Femur (tissue), 1 donor: ENCODE measurements at places on chromosomes 12 and 14.
A peak's percentile ranks its signal among the peaks of the same experiment; 100 is the strongest.

DNA sequence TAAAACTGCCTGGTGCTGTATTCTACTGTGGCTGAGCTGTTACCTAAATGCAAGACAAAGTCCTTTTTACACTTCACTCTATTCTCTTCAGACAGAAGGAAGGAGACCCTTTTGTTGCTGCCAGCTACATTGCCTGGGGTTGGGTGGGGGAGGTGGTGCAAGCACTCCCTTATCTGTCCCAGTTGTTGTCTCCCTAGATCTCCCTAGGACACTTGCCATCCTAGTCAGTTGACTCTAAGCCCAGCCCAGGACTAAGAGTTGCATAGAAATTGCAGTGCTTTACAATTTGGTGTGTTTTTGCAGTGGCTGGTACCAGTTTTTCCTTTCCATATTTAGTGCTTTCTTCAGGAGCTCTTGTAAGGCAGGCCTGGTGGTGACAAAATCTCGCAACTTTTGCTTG is 35.1 kb downstream of the SCYL2 start:
- no peak for DNase-seq

- no peak for DNase-seq
These were observed 61.0 kb downstream of the KIAA0586 start for GRCh38 chr14:58488550-58488949.

GRCh38 chr14:75303381-75303789 is 24.8 kb downstream of the FOS start:
- DNase-seq: peak; percentile 77

DNA sequence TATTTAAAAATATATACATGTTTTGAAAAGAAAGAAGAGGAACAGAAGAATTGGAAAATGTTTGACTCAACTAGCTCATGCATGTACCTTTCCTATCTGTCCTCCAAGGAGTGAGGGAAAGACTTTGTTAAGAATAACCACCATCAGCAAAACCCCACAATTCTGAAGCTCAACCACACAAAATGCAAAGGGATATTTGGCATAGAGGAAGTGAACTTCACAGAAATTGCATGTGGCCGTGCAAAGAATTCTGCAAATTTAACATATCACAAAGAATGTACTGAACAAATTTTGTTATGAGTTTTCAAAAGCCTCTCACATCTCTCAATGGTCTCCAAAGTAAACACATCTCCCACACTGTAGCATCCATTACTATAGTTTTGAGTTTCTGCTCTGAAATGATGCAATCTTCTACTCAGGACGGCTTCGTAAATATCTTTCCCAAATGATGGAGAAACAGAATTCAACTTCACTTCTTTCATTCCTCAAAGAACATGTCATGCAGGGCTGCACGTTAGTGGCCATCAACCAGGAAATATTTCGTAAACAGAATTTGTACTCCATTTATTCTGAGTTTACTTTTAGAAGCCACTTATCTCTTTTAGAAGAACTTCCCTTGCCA is 17.6 kb downstream of the DUSP6 start:
- no peak for DNase-seq

GRCh38 chr14:36582011-36582873 is at the start of gene NKX2-8:
TSS of gene NKX2-8 (minus strand) at chr14:36582614. CDS start at chr14:36582389, 225 bp downstream.
- no peak for DNase-seq

- DNase-seq: peak; percentile 24
These were observed 21.6 kb downstream of the C12orf75 start for GRCh38 chr12:105352052-105352451.

GRCh38 chr14:24052656-24053547 is 1.1 kb downstream of the CARMIL3 start:
- no peak for DNase-seq

DNA sequence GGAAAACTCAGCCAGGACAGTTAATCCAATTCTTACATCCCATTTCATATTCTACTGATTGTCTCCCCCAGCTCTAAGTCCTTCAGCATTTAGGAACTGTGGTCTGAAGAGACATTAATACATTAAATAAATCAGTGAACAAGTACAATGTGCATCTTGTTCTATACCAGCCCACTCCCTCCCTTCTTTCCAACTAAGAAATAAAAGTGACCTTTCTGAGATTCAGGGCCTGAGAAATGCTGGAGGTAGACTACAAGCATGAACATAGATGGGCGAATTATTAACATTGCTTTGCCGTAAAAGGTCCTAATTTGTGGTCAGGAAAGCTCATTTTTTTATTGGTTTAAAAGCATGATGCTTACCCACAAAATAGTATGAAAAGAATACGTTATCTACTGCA is 113.1 kb downstream of the NELL2 start:
- no peak for DNase-seq

- no peak for DNase-seq
These were observed 5.2 kb upstream of the CNPY2 start for GRCh38 chr12:56321027-56321426.

DNA sequence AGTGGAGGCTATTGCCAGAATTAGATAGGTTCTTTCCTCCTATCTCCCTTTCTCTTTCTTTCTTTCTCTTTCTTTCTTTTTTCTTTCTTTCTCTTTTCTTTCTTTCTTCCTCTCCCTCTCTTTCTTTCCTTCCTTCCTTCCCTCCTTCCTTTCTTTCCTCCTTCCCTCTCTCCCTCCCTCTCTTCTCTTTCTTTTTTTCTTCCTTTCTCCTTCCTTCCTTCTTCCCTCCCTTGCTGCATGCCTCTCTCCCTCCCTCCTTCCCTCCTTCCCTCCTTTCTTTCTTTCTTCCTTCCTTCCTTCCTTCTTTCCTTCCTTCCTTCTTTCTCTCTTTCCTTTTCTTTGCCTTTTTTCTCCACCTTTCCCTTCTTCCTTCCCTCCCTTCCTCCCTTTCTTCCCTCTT is 16.4 kb upstream of the MDGA2 start:
- no peak for DNase-seq

- no peak for DNase-seq
These were observed 468.9 kb upstream of the LRFN5 start for GRCh38 chr14:41137741-41138140.

- DNase-seq: no peak
These were observed 9.8 kb downstream of the EPYC start for GRCh38 chr12:90995010-90995409.

GRCh38 chr12:16027002-16027401 is 115.9 kb downstream of the DERA start:
- no peak for DNase-seq

DNA sequence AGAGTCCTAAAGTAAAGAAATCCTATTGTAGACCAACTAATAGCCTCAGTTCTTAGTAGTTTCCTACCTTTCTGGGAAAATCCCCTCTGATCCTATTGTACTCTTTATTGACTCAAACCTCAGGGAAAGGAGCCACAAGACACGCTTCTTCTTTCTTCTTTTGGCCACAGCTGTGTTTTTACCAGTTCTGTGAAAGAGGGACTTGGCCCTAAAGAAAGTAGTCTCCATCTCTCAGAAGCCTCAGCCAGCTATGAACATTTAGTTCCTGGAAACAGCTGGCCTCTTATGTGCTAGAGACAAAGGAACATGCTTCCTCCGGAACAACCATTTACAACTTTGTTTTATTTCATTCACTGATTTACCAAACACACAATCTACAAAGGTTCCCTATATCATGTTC is 66.1 kb upstream of the ARID2 start:
- peak; percentile 23 for DNase-seq

DNA sequence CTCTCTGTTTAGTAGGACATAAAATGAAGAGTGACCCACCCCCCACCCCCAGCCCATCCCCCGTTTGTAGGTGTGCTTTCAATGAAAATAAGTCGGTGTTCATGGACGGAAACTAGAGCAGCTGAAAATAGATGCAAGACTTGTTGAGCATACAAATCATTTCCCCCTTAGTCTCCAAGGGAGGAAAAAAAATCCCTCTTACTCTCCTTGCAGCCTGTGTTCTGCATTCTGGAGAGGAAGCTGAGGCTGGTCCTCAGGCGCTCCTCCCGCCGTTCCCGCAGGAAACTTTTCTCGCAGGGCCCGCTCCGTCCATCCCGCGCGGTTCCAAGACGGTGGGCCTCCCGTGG is 259.0 kb upstream of the E2F7 start:
- DNase-seq: no peak

DNA sequence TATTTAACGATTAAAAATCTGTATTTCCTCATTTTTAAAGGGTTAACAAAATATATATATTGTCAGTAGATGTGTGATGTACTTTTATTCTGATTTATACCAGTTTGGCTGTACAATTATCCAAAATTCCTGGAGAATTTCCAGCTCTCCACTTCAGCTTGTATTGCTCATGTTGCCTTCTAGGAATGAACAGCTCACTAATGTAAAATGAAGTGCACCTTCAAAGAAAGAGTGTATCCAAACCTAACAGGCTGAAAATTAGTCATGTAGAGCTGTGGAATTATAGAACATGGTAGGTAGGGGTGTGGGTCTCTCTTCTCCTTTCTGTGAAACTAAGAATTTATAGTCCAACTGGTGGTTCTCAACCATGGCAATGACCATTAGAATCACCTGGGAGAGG is 362.0 kb downstream of the ETNK1 start:
- DNase-seq: no peak

- no peak for DNase-seq
These were observed 24.6 kb upstream of the BATF start for GRCh38 chr14:75497701-75498100.

DNA sequence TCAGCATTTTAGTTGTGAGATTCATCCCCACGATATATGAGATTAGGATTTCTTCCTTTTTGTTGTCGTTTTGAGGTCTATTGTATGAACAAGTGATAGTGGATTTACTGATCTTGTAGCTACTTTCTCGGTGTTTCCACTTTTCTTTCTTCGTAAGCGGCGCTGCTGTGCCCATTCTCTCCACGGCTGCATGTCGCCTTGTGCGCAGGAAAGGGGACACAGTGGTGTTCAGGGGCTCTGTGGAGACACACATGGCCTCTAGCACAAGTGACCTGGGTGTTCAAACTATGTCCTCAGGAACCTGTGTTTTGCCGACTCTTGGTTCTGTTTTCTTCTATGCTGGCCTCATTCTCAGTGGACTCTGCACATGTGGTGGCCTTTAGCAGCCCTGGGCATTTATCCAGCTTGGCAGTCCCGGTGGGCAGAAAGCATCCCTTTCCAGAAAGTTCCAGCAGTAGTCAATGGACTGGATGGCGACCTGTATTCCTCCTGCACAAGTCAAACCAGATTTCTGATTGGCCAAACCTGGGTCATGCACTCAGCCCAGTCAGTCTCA is 18.7 kb downstream of the CKAP4 start:
- DNase-seq: no peak
